ENCODE measurements at places on chromosomes 16 and 17.

GRCh38 chr17:74742153-74742515 lies 5.1 kb downstream of the RAB37 start:
- DNase-seq = peak; percentile 55

- peak; percentile 83 for DNase-seq
Observed at GRCh38 chr16:71883849-71884638, at the start of gene ZNF821. TSS of gene ZNF821 (minus strand) at chr16:71884182. CDS start at chr16:71879946, 4,236 bp downstream.

DNA sequence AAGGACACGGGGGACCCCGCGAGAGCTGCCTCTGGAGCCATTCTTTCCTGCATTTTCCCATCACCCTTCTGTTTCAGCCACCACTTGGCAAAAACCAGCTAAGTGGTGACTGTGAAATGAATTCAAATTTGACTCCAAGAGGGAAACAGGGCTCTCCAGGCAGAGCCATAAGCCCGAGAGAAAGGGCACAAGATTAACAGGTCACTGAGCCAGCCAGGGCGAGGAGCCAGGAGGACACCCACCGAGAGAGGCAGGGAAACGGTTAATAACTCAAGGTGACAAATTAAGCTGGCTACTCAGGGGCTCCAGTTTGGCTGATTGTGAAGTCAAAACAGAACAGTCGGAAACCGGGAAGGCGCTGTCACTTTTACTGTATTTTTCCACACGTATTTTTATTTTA lies 67.8 kb upstream of the SOX9 start:
- no peak for DNase-seq

GRCh38 chr16:20271893-20272292 lies 55.4 kb downstream of the GP2 start:
- DNase-seq = no peak

DNA sequence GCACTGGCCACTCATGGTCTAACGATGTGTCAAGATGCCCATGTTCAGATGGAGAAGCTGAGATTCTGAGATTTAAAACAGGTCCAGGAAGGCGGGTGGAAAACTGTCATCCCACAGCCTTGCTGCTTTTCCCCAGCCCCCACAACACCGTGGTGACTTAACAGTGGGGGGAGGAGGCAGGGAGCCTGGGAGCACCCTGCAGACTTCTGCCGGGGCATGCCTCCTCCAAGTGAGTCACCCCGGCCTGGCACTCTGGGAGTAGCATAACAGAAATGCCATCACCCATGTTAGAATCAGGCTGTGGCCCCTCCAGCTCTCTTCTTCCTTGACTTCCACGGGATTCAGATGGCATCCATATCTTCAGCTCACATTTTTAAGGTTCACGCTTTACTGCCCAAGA lies 164.8 kb downstream of the CBLN1 start:
- no peak for DNase-seq

GRCh38 chr17:8143581-8144400 lies 8.4 kb downstream of the PER1 start:
- peak; percentile 43 for DNase-seq

DNA sequence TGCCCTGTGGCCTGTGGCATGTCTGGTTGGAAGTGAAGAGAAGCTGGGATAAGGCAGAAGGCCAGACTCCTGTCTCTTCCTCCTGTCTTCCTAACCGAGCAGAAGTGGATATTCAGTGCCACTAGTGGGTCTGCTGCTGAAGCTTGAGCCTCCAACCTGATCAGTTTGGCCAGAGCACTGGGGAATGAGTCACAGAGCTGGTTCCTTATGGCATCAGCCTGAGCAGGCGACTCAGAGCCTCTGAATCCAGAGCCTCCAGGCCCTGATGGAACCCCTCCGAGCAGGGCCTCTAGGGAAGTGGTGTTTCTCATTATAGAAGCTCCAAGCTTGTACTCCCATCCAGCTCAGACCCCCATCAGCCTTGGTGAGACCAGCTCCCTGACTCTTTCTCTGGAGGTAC lies 2.0 kb downstream of the WSCD1 start:
- no peak for DNase-seq

DNA sequence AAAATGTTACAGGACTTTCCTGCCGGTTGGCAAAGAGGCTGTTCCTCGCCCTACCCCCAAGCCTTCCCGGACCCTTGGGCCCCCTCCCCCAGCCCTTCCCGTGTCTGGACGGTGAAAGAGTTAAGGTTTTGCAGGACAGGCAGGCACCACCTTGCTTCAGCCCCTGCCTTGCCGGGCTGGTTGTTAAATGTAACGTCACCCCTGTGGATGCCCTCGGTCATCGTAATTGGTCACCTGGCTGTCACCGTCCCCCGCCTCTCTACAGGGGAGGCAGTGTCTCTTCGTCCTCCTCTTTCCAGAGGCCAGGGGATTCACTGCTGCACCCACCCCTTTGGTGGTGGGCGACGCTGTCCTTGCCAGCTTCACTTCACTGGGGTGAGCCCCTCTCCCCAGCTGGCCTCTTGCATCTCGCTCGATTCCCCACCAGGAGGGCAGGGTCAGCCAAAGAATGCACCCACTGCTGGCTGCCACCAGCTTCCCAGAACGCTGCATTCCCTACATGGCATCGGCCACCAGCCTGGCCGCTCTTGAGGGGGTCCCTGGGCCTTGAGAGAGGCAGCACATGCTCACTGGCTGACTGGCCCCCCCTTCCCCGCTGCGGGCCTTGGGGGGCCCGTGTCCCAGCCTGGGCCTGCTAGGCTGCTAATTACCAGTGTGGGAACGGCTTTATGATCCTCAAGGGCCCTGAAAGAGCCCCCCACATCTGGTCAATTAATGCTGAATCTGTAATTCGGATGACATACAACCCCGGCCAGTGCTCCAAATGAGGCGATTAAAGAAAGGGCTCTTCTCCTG lies 25.2 kb upstream of the GSE1 start:
- no peak for DNase-seq

DNA sequence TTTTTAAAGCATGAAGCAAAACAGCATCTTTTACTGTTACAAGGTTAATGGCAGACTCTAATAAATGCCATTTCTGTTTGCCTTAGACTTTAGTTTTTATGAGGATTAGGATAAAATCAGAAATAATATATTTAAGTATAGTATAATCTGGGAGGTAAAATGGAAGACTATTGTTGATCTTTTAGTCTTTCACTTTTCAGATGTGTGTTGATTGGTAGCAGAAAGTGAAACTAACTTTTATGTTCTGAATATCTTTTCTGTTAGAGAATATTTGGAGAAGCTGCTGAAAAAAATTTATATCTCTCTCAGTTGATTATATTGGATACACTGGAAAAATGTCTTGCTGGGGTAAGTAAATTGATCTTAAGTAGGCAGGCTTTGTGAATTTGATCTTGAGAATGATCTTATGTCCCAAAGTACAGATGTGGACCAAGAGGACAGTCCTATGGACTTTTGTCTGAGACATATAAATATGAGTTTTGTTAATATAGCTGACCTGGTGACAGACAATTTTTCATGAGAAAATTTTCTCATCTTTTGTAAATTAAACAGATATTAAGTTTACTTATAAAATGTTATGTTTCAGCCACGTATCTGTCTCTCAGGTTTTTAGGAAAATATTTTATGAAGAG lies 64.1 kb downstream of the NF1 start:
- DNase-seq = no peak

DNA sequence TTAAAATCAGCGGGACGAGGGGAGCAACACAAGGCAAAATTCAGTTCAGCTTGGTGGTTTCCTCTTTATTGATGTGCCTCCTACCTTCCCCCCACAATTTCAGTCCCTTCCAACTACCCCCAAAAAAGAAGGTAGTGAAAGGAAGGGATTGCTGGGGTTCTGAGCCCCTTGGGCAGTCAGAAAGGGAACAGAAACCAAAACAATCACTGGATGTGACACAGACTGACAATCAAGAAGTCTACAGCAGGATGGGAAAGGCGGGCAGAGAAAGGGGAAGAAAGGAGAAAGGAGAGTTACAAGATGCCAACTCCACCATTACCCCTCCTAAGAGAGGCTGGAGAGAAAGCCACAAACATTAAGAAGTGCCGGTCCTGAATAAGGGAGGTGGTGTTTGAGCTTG lies 1.1 kb upstream of the PHF23 start:
- DNase-seq = no peak

DNA sequence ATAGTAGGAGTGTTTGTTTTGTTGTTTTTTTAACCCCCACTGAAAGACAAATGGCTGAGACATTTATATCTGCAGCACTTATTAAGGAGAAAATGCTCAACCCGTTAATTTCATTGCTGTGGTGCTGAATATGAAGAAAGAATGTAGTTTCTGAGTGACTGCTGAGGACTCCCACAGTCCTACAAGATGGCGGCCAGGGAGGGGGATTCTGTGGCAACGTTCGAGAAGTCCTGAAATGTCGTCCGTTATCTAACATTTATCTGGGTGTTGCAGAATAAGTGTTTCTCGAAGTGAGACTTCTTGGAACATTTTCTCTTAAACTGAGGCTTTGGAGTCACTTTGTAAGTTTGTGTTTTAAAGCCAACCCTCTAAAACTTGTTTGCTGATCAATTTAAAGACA lies 530.4 kb downstream of the XYLT1 start:
- DNase-seq = no peak

- DNase-seq = peak; percentile 30
Observed at GRCh38 chr16:66894948-66895688, 14.8 kb downstream of the PDP2 start.

GRCh38 chr17:8857919-8858318 lies 9.6 kb downstream of the PIK3R6 start:
- DNase-seq = no peak

DNA sequence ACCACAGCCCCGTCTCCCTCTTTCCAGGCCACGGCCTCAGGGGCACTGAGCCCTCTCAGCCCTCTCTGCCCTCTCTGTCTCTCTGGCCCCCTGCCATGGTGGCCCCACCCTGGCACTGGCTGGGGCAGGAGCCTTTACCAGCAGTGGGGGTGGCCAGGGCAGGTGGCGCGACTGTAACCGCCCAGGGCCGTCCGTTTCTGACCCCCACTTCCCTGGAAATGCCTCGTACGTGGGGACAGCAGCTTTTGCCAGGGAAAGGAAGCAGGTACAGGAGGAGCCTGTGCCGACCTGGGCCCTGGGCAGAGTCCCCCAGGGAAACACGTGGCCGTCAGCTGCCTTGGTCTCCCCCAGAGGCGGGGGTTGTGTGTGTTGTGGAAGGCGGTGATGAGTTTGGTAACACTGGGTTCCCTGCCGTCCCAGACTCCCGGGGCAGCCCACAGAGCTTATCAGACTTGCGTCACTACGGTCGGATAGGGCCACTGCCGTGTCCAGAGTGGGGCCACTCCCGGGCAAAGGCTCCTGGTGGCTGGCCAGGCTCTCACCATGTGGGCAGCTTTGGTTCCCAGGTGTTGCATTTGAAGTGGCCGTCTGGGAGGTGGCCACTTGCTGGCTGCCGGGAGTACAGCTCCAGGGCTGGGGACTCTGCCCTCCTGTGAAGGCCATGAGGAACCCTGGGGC lies 249.3 kb upstream of the CIBAR2 start:
- peak; percentile 90 for DNase-seq

DNA sequence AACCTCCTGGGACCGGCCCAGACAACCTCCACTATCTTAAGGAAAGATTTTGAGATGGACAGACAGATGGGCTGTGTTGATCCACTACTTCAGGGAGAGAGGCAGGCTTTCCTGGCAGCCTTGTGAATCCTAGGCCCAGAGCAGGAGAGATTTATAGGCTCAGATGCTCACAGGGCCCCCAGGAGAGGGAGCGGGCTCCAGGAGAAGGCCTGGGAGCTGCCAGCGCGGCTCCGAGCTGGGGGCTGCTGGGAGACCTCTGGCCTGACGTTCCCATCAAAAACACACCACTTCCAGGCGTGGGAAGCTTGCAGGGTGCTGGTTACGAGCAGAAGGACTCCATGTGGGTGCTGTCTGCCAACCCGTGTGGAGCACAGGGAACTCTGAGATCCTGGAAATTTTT lies 53.2 kb downstream of the MYH11 start:
- DNase-seq = no peak

DNA sequence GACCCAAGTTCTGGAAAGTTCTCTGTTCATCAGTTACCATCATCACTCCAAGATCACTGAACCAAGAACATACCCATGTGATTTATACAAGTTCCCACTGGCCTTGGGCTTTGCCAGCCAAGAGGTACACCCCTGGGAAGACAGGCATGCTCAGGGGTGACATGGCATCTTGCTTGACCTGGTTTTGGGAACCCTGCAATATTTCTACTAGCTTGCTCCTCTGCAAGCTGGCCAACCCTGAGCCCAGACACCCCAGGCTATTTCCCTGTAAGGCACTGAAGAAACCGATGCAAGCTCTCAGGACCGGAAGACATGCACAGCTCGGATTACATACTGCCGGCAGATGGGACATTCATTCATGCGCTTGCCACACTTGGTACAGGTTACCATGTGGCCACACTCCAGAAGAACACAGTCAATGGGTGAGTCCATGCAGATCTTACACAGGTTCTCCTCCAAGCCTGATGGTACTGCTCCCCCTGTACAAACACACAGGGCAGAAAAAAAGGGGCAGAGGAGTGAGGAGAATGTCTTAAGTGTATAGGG lies 31.4 kb downstream of the LIG3 start:
- no peak for DNase-seq

DNA sequence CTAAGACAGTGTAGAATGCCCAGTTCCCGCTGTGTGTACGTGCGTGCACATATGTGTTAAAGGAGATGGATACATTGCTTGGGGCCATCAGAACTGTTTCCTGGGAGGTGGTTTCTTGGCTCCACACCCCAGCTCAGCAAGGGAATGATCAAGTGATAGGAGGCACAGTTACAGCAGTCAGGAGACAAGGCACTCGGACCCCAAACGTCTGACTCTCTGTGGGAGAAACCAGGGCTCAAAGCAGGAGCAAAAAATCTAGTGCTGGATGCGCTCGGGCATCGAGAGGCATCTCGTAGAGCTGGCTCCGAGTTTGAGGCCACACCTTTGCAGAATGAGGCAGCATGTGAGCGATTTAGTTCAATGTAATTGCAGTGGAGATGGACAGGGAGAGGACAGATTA lies 71.9 kb downstream of the RBBP6 start:
- no peak for DNase-seq

DNA sequence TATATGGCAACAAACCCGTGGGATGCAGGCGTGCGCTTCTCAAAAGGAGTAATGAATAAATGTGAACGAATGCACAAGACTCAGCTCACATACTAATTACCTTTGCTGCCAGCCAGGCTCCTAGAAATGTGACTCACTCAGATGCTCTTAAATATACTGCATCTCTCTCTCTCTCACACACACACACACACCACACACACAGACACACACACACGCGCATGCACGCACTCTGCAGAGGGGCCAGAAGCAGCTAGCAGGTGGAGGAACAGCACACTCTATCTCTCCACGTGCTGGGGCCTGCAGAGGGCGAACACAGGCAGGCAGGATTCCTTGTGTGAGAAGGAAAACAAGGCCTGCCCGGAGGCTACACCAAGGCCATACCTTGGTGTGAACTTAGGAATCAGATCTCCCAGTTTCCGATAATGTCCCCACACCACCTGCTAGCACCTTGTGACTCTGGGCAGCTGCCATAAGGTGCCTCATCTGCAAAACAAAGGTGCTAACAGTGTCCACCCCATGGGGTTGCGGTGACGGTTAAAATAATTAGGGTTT lies 5.3 kb downstream of the GPRC5B start:
- no peak for DNase-seq

All from Peyer's patch (tissue), 4 donors.